ENCODE measurements at places on chromosomes 4 and X. TPM values are rescaled to one million over a fixed set of nuclear protein-coding genes. Genes with fewer than 3 reads are reported as not detected.

Gene PLAC8
- 0.66 TPM for total RNA-seq

Gene FRMPD3
- 0.10 TPM for total RNA-seq

Gene CASP6
- total RNA-seq = 17.3 TPM

Gene NEXMIF
- total RNA-seq = not detected

Gene FGD1
- total RNA-seq = 7.9 TPM
